Transverse colon (tissue), 4 donors: ENCODE measurements at places on chromosomes 4 and X.

- no peak for DNase-seq
- H3K4me1 ChIP-seq, result no peaks in the 10 kb centered on the region
- H3K27ac ChIP-seq, result no peak overlapping the region
- no peaks in the 10 kb centered on the region for H3K36me3 ChIP-seq
- no peak overlapping the region for H3K4me3 ChIP-seq
- no peaks in the 10 kb centered on the region for H3K27me3 ChIP-seq
Observed at GRCh38 chr4:143054971-143055370, 129.7 kb upstream of the USP38 start.

GRCh38 chr4:85419103-85419502 lies 55.8 kb upstream of the ARHGAP24 start:
- H3K27ac ChIP-seq, result no peak overlapping the region
- H3K4me1 ChIP-seq, result no peaks in the 10 kb centered on the region
- H3K27me3 ChIP-seq, result no peaks in the 10 kb centered on the region
- no peak overlapping the region for H3K4me3 ChIP-seq
- DNase-seq, result no peak
- no peaks in the 10 kb centered on the region for H3K36me3 ChIP-seq

DNA sequence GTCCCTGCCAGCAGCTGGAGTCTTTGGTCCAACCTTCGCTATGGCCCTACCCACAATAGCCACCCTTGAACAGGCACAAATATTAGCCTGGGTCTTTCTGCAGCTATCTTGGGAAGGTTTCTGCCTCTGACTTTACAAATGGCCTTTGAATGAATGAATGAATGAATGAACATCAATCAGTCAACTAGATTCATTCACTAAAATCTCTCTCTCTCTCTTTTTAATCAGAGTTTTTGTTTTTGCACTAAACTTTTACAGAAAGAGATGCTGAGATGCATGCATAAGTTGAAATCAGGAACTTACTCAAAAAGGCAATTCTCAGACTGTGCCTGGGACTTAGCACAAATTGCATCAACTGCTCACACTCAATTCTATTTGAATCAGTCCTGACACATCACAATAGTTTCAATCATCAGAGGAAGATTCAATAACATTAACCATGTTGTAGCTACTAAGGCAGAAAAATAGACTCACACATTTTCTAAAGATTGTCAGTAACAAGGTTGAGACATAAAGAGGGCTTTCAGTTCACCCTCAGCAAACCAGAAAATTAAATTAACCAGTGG lies 55.0 kb downstream of the ANXA3 start:
- no peaks in the 10 kb centered on the region for H3K36me3 ChIP-seq
- H3K27me3 ChIP-seq, result no peaks in the 10 kb centered on the region
- no peaks in the 10 kb centered on the region for H3K4me1 ChIP-seq

DNA sequence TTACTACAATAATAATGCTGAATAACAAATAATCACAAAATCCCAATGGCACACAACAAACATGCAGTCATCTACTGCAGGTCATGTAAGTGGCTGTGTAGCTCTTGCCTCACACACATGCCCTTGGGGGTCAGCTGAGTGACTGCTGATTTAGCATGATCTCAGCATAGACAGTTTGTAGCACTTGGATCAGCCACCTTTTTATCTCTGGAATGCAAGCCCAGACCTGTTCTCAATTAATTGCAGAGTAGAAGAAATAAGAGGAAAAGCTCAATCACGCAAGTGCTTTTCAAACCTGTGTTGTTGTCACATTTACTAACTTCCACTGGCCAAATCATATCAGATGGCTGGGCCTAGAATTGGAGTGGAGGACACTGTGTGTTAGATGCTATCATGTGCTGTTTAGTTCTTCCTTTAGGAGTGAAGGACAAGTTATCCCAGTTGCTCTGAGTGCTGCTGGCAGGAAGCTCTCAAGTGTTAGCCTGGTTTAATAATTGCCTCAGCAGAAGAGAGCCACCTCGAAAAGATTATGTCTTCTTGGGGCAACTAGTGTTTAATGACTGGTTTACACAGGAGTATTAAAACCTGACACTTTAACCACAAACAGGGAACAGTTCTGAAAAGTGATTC lies 128.3 kb upstream of the EPHA5 start:
- no peak overlapping the region for H3K4me3 ChIP-seq
- H3K36me3 ChIP-seq, result no peaks in the 10 kb centered on the region
- H3K27me3 ChIP-seq, result no peaks in the 10 kb centered on the region
- H3K27ac ChIP-seq, result no peak overlapping the region
- H3K4me1 ChIP-seq, result no peaks in the 10 kb centered on the region

GRCh38 chr4:35166466-35166865 lies 1077.8 kb downstream of the ARAP2 start:
- H3K27me3 ChIP-seq, result no peaks in the 10 kb centered on the region
- no peaks in the 10 kb centered on the region for H3K4me1 ChIP-seq
- no peak overlapping the region for H3K4me3 ChIP-seq
- no peak overlapping the region for H3K27ac ChIP-seq
- H3K36me3 ChIP-seq, result no peaks in the 10 kb centered on the region

DNA sequence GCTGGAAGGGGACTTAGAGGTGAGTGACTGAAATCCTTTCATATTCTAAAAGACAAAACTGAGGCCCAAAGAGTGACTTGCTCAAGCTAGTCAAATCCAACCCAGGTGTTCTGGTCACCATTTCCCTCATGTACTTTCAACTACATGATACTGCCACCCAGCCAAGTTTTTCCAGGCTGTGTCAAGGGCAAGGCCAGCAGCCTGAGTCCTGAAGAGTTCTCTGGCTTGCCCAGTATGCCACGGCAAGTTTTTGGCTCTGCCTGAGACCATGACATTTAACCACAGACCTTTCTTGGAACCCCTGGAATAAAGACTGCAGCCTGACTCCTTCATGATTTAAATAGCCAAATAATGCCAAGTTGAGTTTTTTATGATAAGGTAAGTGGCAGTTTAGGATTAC lies 10.7 kb upstream of the TMEM164 start:
- H3K4me3 ChIP-seq, result no peak overlapping the region
- H3K27ac ChIP-seq, result no peak overlapping the region
- no peaks in the 10 kb centered on the region for H3K27me3 ChIP-seq
- no peaks in the 10 kb centered on the region for H3K4me1 ChIP-seq
- H3K36me3 ChIP-seq, result no peaks in the 10 kb centered on the region

DNA sequence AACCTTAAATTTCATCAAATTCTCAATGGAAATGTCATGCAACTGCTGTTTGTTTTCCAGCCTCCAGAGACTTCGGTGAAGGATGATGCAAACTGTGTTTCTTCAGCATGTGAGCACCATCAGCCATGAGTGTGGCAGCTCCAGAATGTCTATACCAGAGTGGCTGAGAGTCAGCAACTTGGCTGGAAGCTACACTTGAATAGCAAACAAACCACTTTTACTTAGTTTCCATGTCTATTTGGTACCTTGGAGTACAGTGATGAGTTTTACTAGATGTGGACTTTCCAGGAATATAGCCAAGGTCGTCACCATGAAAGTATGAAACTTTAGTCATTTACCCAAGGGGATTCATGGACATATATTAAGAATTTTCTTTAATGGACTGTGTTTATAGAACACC lies 4.3 kb upstream of the IL21 start:
- H3K4me1 ChIP-seq, result no peaks in the 10 kb centered on the region
- no peak for DNase-seq
- H3K4me3 ChIP-seq, result no peak overlapping the region
- no peaks in the 10 kb centered on the region for H3K27me3 ChIP-seq
- no peak overlapping the region for H3K27ac ChIP-seq

DNA sequence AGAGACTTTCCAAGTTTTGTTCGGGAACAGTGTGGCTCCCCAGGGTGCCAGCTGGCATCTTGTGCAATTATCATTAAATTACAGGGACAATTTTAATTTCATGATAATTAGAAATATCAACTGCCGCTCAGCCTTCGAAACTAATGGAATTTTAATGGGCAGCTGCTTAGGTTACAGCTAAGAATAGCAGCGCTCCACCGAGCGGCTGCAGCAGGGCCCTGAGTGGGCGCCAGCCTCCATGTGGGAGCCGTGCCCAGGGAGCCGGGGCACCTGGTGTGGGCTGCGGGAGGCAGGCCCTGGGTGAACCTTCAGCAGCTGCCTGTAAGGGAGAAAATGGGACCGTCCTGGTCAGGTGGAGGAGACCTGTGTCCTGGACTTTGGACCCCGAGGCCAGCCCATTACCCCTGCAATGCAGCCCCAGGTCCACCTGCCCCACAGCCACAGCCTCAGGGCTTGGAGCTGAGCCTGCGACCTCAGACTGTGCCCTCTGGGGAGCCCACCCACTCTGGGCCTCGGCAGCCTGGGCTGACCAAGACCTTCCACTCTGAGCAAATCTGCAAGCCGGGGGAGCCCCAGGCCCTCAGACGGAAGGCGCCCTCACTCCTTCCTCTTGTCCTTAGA lies 21.1 kb downstream of the MSANTD1 start:
- no peak overlapping the region for H3K4me3 ChIP-seq
- no peaks in the 10 kb centered on the region for H3K4me1 ChIP-seq
- H3K27ac ChIP-seq, result no peak overlapping the region

- no peak for DNase-seq
- no peaks in the 10 kb centered on the region for H3K4me1 ChIP-seq
- no peak overlapping the region for H3K4me3 ChIP-seq
- no peak overlapping the region for H3K27ac ChIP-seq
- no peaks in the 10 kb centered on the region for H3K36me3 ChIP-seq
Observed at GRCh38 chr4:105715692-105716278, 7.2 kb downstream of the GSTCD start.

- H3K4me3 ChIP-seq, result no peak overlapping the region
- H3K4me1 ChIP-seq, result no peaks in the 10 kb centered on the region
- no peaks in the 10 kb centered on the region for H3K36me3 ChIP-seq
- H3K27ac ChIP-seq, result no peak overlapping the region
- H3K27me3 ChIP-seq, result no peaks in the 10 kb centered on the region
Observed at GRCh38 chr4:75490155-75490554, 24.0 kb downstream of the RCHY1 start.

- DNase-seq, result no peak
- no peak overlapping the region for H3K27ac ChIP-seq
- H3K36me3 ChIP-seq, result no peaks in the 10 kb centered on the region
- H3K4me3 ChIP-seq, result no peak overlapping the region
Observed at GRCh38 chr4:41838590-41838989, 90.1 kb upstream of the PHOX2B start.

- H3K4me3 ChIP-seq, result no peak overlapping the region
- peaks cover 24% of the 10 kb centered on the region for H3K4me1 ChIP-seq
- no peaks in the 10 kb centered on the region for H3K27me3 ChIP-seq
- DNase-seq, result no peak
Observed at GRCh38 chr4:1183985-1184773, 11.8 kb upstream of the SPON2 start.

- H3K36me3 ChIP-seq, result no peaks in the 10 kb centered on the region
- no peak overlapping the region for H3K27ac ChIP-seq
- H3K27me3 ChIP-seq, result peaks cover 16% of the 10 kb centered on the region
- H3K4me3 ChIP-seq, result no peak overlapping the region
- no peak for DNase-seq
Observed at GRCh38 chrX:139692506-139692849, 15.5 kb downstream of the MCF2 start.

DNA sequence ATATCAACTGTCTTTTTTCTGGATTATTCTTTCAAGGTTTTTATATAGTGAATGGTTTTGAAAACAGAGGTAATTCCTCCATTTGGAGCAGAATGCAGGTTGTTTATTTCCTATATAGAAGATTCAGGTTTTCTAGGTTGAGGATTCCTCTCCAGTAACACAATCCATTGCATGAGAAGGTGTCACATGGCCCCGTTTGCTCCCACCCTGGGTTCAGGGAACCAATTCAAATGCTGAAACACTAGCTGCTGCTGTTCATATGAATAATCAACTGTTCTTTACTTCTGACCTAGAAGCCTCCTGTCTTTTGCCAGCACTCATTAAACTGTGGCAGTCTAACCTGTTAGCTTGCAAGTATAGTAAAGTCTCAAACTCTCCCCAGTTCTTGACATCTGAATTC lies 1316.9 kb upstream of the TENM3 start:
- H3K4me3 ChIP-seq, result no peak overlapping the region
- no peak overlapping the region for H3K27ac ChIP-seq
- no peaks in the 10 kb centered on the region for H3K4me1 ChIP-seq
- no peaks in the 10 kb centered on the region for H3K27me3 ChIP-seq
- DNase-seq, result no peak
- no peaks in the 10 kb centered on the region for H3K36me3 ChIP-seq

DNA sequence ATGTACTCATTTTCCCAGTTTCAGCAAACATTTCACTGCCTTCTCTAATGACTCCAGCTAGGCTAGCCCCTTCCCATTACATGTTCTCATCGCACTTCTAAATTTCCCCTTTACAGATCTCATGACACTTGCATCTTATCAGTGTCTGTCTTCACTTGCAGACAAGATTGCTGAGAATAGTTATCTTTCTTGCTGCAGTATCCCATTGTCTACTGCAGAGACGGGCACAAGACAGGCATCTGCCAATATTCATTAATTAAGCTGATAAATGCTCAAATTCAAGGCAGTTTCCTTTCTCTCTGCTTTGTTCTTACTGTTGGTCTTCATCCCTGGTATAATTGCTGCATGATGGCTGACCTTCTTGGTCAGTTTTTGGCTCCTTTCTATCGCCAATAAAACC lies 175.9 kb downstream of the ANTXR2 start:
- no peaks in the 10 kb centered on the region for H3K4me1 ChIP-seq
- H3K4me3 ChIP-seq, result no peak overlapping the region

DNA sequence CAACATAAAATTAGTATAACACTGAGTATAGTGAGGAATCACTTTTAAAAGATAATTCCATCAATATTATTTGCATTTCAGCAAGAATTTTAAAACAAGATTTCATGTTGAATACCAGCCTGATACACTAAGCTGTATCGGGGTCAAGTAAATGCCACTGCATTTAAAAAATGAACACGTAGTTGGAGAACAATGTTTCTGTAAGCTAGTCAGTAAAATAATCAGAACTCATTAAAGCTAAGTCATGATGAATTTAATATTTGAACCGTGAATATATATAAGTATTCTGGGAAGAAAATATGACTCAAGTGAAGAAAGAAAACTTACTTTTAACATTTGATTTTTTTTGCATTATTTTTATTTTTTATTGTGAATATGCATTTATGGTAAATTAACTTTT lies 611.0 kb upstream of the PABPC4L start:
- no peaks in the 10 kb centered on the region for H3K27me3 ChIP-seq
- H3K4me3 ChIP-seq, result no peak overlapping the region
- DNase-seq, result no peak
- H3K27ac ChIP-seq, result no peak overlapping the region
- H3K4me1 ChIP-seq, result no peaks in the 10 kb centered on the region

DNA sequence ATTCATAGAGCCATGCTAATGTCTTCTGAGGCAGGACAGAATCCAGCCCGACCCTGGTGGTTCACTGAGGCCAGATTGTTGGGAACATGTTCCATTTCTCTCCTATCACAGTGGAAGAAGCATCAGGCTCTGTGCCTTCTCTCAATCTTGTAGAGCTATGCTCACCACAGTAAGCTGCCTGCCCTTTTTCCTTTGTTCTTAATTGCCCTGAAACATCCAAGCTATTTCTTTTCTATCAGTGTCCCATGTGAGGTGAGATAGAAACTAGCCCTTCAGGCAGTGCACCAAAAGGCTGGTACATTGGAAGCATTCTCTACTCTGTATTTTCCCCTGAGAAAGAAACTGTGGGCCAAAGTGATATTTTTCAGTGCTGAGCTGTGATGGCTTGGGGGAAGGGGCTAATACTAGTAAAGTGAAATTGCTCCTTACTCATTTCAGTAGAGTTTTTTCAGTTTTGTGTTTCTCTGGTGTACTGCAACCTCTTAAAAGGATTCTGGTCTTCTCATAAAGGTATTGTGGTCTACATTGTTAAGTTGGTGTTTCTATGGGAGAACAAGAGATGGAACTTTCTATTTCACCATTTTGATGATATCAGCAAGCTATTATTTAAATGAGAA lies 611.2 kb downstream of the RPA4 start:
- no peaks in the 10 kb centered on the region for H3K27me3 ChIP-seq
- no peak for DNase-seq
- H3K4me1 ChIP-seq, result no peaks in the 10 kb centered on the region
- H3K36me3 ChIP-seq, result no peaks in the 10 kb centered on the region
- no peak overlapping the region for H3K4me3 ChIP-seq
- H3K27ac ChIP-seq, result no peak overlapping the region

- no peak for DNase-seq
- H3K27ac ChIP-seq, result no peak overlapping the region
- H3K4me1 ChIP-seq, result no peaks in the 10 kb centered on the region
Observed at GRCh38 chr4:82623121-82623683, 61.4 kb upstream of the TMEM150C start.
